ENCODE measurements at places on chromosomes 1 and 21. TPM values are rescaled to one million over a fixed set of nuclear protein-coding genes. Genes with fewer than 3 reads are reported as not detected.
A peak's percentile ranks its signal among the peaks of the same experiment; 100 is the strongest.

TTC22 gene
- total RNA-seq, result 3.1 TPM

GPATCH2 gene
- 34.5 TPM for total RNA-seq

RXRG gene
- not detected for total RNA-seq

HES2 gene
- 5.0 TPM for total RNA-seq

FALEC gene
- not detected for total RNA-seq

ZNF684 gene
- 1.8 TPM for total RNA-seq

LRRC53 gene
- not detected for total RNA-seq

- DNase-seq, result no peak
Measured at GRCh38 chr1:87403061-87403820, 74.6 kb downstream of the LMO4 start.

DNA sequence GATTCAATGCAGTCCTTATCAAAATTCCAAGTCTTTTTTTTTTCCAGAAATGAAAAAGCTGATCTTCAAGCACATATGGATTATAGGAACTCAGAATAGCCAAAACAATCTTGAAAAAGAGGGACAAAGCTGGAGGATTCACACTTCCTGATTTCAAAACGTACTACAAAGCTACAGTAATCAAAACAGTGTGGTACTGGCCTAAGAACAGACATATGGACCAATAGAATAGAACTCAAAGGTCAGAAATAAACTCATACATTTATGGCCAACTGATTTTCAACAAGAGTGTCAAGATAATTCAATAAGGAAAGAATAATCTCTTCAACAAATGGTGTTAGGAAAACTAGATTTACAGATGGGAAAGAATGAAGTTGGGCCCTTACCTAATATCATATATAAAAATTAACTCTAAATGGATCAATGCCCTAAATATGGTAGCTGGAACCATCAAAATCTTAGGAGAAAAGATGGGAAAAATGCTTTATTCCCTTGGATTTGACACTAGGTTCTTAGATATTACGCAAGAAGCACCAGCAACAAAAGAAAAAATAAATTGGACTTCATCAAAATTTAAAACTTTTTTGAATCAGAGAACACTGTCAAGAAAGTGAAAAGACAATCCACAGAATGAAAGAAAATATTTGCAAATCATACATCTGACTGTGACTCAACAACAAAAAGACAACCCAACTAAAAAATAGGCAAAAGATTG, 4.0 kb upstream of the KRTAP10-12 start:
- DNase-seq, result no peak

DNA sequence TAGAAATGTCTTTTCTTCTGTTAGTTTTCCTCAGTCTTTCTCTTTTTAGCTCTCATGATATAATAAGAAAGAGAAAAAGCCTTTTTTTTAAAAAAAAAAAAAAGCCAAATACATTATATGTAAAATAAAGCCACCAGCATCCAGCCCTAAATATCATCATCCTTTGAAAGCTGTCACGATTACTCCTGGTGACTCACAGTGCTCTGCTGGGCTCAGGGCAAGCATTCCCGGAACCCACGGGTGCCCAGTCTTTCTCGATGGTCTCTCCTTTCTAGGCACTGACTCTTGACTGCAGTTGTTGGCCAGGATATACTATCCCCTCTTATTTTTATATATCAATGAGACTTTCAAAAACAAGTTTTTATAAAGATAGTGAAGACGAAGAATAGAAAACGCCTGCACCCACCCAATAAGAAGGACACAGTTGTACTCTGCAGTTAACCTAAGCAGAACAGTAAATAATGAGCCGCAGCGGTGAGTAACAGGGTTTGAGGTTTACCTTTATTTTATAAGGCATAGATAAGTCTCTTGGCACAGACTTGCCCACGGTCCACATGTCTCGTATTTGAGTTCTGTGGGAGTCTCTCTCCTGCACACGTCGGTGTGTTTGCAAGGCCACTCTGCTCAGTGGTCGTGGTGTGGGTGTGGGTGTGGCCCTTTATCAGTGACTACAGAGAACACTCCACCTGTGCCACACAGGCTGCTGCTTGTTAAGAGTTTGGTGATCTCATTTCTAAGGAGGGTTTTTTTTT, 15.7 kb upstream of the MX2 start:
- no peak for DNase-seq

GRCh38 chr1:197140121-197140520, 6.3 kb downstream of the ASPM start:
- peak; percentile 60 for DNase-seq

DNA sequence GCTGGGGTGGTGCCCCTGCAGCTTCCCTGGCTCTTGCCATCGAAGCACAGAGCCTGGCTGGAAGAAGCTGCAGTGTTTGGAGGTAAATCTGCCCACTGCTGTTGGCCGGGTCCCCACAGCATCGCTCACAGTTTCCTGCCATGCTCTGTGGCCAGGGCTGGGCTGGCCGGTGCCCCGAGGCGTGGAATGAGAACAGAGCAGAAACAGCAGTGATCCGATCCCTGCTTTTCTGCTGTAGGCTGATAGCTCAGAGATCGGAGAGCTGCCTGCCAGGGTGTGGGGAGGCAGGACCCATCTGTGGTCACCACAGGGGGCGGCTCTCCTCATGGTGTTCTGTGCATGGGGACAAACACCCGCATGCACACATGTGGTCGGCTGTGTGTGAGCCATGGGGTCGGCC, 11.5 kb downstream of the SLC45A1 start:
- no peak for DNase-seq

DNA sequence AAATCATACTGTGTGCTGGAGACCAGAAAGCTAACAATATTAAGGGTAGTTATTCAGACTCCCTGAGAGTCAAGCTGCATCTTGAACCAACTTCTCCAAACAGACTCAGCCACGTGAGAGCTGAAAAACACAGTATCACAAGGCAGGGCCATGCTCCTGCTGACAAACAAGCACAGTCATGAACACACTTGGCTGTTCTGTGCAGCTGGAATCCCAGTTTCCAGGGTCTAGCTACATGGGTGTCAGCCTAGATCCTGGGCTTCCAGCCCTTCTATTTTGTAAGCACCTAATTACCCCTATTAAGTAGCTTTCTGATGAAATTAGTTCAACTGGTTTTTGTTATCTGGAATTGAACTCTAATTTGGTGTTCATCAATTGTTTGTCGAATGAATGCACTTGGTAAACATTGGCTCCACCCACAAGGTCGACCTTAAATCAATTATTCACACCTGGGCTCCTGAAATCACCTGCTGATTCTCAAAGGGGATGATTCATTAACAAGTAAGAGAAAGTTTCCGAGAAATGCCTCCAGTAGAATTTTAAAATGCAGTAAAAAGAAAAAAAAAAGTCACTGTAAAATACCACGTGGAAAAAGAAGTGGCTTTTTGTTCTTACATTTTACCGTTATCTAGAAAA, 179.3 kb downstream of the ZC3H11B start:
- no peak for DNase-seq

DNA sequence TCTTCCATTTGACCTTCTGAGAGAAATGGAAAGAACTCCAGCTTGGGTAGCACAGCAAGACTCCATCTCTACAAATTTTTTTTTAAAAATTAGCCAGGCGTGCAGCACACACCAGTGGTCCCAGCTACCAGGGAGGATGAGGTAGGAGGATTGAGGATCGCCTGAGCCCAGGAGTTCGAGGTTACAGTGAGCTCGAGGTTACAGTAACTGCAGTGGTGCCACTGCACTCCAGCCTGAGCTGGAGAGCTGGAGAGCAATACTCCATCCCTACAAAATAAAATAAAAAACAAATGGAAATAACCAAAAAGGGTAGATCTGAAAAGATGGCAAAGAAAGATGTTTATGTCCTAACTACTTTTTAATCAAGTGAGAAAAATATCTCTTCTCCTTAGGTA, 14.5 kb downstream of the POGZ start:
- no peak for DNase-seq

DNA sequence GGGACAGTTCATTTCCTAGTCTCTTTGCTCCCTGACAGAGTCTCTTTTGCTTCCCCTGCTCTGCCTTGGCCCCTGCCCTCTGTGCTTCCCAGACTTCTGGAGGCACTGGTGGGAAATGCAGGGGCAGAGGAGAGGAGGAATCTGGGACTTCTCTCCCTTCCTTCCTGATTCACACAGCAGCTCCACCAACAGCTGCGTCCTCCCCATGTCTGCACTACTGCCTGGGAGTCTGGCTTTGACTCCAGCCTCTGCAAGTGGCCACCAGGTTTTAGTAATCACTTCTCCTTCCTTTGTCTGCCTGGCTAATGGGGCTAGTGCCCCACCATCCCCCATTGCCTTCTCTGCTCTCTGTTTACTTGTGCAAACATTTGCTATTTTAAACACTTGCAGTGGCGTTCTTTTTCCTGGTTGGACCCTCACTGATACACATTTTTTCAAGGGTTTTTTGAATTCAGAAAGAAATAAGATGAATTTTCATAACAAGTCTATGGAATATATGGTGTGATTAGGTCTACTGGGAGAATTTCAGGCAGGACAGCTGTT, 21.9 kb downstream of the FASLG start:
- no peak for DNase-seq

DNA sequence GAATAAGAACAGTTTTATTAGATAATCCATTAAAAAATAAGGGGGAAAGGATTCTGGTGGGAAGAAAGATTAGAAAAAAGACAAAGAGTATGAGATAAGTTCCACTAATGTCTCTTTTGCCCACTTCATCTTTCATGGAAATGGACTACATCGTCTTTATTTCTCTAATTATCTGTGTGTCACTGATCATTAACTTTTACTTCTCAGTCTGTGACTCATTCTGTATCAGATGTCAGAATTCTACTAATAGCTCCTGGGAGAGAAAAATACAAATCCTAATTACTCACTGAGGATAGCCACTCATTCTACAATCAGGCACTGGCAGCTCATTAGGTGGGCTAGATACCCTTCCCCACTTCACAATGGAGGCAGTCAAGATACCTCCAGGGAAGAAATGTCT, 41.7 kb downstream of the ILDR2 start:
- no peak for DNase-seq

GRCh38 chr1:201346337-201346939, 31.0 kb downstream of the TNNT2 start:
- DNase-seq, result peak; percentile 93

GRCh38 chr1:236686815-236687160, 489 bp downstream of the ACTN2 start:
- no peak for DNase-seq

DNA sequence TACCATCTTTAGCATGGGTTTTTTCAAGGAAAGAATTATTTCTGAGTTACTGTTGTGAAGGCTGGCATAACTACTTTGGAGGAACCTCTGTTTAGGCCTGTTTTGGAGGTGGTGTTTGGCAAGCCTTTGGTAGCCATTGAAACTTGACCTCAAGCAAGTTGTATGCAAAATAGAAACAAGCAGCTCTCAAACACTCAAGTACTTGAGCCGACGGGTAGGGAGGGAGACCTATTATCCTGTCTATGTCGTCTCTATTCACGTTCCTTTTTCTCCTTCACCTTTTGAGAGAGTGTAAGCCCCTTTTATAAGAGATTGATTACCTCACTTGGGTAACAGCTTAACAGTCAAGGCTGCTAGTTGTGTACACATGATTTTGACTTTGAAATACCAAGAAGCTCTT, 878.3 kb upstream of the CXADR start:
- no peak for DNase-seq

GRCh38 chr1:224631462-224632115, 15.5 kb downstream of the CNIH3 start:
- DNase-seq, result no peak

GRCh38 chr21:40049031-40049930, 182.0 kb downstream of the PCP4 start:
- DNase-seq, result peak; percentile 5

DNA sequence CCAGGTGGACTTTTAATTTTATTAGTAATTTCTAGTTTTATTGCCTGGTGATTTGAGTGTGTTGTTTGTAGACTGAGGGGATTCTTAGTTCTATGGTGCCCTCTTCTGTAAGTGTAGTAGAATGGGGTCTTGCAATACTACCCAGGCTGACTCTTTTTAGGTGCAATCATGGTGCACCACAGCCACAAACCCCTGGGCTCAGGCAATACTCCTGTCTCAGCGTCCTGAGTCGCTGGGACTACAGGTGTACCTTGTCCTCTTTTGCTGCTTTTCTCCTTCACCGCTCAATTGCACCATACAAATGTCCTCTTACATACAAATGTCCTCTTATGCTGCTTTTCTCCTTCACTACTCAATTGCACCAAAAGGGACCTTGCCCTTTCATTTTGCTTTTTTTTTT, 43.1 kb downstream of the SCP2 start:
- peak; percentile 8 for DNase-seq

DNA sequence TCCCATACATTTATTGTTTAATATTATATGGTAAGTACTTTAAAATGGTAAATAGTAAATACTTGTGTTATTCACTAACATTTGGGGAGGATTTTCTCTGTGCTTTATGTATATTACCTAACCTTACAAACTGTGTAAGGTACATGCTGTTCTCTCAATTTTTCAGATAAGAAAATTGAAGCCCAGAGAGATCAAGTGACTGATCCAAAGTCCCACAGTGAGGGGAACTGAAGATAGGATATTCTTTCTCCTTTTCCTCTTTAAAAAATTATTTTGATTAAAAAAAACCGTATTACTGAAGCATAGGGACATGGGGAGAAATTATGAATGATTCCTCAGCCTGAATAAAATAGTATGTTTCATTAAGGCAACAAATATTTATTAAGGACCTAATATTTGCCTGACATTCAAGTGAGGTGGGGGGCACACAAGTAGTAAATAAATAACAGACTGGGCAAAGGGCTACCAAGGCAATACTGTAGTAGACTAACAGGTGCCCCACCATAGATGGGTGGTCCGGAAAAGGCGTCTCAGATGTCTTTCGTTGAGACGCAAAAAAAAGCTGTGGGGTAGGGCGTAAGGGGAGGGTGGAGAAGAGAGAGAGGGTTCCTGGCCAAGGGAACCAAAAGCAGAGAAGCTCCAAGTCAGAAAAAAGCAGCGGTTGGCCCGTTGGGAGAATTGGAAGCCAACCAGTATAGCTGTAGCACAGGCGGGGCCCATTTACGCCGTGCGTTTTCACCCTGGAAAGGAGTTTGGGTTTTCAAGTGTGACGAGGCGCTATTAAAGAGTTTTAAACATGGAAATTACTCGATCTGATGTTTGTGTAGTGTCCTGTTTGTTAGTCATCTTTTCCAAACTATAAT, 944 bp upstream of the AGO3 start:
- peak; percentile 49 for DNase-seq

DNA sequence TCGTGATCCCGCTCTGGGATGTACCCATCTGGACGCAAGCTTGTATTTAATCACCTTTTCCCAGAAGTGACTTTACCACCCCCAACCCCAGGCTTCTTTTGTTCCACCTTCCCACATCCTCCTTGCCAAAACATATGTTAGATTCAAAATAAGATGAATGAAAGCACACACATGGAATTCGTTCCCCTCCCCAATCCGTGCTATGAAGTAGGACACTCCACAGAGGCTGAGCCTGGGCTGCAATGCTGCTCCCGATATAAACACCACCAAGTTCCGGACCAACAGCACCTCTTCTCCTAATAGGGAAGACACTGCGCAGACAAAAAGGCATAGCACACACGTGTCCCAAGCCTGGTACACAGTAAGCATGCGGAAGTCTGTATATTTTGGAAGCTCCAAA, 86.1 kb downstream of the CLSTN1 start:
- no peak for DNase-seq

DNA sequence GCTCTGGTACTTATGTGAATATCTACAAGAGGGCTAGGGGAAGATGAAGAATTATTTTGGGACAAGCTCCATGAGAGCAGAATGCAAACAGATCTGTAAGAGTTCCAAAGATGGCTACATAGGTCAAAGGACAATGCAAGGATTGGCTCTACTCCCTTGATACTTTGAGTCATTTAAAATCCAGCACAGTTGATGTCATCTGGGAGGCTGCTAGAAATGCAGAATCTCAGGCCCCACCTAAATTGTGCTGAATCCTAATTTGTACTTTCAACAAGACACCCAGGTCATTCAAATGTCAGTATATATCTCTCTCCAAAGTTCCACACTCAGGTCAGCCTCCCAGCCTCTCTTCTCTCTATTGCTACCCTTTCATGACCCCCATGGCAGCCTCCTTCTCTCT, 23.7 kb upstream of the TADA1 start:
- no peak for DNase-seq

Measured in MCF 10A (cell line).